ENCODE measurements at places on chromosomes 2 and 18.

DNA sequence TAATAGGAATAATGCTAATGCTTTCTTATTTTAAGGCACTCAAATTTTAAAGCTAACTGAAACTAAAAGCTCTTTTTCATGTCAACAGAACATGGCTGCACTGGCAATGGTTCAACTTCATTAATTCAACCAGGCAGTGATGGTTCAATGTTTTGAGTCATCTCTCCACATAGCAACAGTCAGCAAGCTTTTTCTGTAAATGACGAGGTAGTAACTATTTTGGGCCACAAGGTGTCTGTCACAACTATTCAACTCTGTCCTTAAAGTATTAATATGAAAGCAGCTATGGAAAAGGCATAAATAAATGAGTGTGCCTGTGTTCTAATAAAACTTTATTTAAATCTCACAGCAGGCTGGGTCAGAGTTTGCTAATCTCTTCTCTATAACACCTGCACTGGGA is 1425.6 kb upstream of the PIK3C3 start:
- no peak for DNase-seq

DNA sequence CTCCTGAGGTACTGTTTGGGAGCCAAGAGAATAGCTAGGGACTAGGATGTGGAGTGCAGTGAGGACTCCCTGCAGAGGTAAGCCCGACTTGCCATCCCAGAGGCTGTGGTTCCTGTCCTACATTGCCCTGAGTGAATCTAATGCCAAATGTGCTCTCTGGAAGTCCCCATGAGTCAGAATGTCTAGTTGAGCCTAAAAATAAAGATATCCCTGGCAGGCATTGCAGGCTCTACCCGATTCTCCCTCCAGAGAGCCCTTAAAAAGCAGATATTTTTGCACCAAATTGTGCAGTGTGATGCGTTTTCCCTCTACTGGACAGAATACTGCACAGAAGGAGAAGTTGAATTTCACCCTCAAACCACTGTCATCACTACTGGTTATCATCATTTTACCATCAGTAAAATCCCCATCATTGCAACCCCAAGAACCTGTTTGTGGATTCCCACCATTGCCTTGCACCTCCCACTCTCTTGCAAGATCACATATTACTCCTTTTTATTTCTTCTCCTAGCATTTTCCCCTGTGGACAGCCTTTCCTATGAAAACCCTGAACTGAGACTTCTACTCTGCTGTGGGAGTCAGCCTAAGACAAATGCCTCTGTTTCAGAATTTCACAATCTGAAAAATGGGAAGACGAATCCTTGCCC is 98.0 kb downstream of the MARCHF4 start:
- DNase-seq: no peak

GRCh38 chr2:158486970-158487325 is 30.2 kb downstream of the PKP4 start:
- DNase-seq: no peak

- DNase-seq: no peak
These were observed 66.6 kb downstream of the CELF4 start for GRCh38 chr18:37499044-37499443.

DNA sequence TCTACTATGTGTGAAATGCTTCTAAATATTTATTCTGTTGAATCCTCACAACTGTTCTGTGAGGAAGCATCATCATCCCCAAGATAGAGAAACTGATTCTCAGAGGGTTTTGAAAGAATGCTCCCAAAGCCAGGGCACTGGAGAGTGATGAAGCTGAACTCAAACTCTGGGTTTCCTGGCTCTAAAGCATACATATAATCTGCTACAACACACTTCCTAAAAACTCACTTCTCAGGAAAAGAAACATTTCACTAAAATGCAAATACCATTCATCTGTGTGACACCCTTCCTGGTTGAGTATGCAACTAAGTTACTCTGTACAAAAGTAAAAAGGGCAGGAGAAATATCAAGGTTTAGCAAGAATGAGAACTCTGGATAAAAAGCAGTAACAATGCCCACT is 58.6 kb downstream of the GRB14 start:
- DNase-seq: no peak

DNA sequence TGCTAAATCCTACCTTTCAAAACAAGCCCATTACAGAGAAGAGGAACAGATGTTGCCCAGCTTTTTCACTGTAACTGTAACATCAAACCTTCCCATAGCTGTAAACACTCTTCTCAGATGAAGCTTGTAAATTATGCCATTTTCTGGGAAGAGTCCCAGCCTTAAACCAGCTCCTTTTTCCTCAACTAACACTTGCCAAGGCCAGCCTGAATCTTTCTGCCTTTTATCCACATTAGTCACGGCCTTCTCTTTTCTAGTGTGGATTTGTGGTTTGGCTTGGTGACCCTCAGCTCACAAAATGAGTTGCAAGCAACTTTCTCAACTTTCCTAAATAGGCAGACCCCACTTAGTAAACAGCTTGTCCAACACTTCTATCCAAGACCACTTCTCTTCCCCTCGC is 90.2 kb downstream of the CABLES1 start:
- no peak for DNase-seq

GRCh38 chr2:31107591-31108300 is 30.5 kb downstream of the GALNT14 start:
- no peak for DNase-seq

All from stimulated activated CD8-positive, alpha-beta memory T cell treated with anti-CD3 and anti-CD28 coated beads, Interleukin-15, amount 100 ng/mL, for 24 hours (primary cell).